ENCODE measurements at places on chromosomes 16 and 17. TPM values are rescaled to one million over a fixed set of nuclear protein-coding genes. Genes with fewer than 3 reads are reported as not detected.

DNA sequence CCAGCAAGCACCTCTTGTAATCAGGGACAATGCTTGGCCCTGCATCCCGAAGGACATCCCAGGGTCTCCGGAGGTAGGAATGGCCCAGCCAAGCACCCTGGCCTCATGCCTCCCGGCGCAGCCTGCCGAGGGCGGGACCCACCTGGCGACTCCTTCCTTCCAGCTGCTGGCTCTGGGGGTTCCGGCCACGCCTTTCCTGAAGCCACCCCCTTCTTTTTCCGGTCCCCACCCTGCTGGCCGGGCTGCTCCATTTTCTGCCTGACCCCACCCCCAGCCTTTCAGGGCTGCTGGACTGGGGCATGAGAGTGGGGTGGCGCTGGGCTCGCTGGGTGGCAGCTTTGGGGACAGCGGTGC is 22.5 kb upstream of the CIBAR2 start:
- H3K36me3 ChIP-seq = peaks cover 3% of the 10 kb centered on the region
- H3K27ac ChIP-seq = no peak overlapping the region
- DNase-seq = no peak
- peaks cover 48% of the 10 kb centered on the region for H3K27me3 ChIP-seq
- peaks cover 17% of the 10 kb centered on the region for H3K4me1 ChIP-seq
- H3K4me3 ChIP-seq = no peak overlapping the region

The DNAH2 gene
- polyA plus RNA-seq = not detected

DNA sequence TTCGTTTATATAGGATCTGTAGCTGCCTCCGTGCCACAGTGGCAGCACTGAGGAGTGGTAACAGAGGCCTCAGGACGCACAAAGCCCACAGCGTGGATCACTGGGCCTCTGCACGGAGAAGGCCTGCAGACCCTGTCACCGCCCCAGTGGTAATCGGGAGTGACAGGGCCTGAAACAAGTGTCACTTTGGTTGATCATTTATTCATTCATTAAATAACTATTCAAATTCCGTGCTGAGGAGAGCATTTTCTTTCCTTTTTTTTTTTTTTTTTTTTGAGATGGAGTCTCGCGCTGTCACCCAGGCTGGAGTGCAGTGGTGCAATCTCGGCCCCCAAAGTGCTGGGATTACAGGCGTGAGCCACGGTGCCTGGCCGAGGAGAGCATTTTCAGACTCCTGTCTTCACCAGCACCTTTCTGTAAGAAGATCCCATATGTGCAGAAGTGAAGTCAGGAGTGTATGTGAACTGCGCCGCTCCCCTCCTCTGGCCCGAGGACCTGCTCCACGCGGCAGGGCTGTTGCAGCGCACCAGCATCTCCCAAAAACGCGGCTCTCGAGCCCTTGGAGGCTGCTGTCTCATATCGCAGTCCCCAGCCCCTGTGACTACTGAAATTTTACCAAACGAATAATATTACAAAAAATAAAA is 44.9 kb upstream of the TRAP1 start:
- H3K27me3 ChIP-seq = no peaks in the 10 kb centered on the region
- no peak for DNase-seq
- H3K4me3 ChIP-seq = no peak overlapping the region
- H3K4me1 ChIP-seq = peaks cover 9% of the 10 kb centered on the region

DNA sequence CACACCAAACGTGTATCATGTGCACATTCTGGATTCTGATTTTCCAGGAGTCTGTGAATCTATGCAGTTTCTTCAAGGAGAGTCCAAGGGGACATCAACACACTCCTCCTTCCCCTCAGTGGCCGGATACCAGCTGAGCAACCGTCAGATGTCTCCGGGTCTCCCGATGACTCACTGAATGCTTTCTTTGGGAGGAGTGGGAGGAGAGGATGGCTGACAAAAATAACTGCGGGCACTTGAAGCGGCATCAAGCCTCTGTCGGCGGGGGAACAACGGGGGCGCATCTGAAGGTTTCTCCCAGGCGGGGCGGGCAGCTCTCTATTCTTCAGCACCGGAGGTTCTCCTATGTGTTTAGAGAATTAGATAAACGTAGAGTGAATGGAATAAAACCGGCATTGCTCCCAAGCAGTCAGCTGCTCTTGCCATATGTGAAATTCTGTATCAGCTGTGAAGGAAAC is 24.6 kb upstream of the LRRC75A start:
- H3K27me3 ChIP-seq = peaks cover 72% of the 10 kb centered on the region
- peaks cover 9% of the 10 kb centered on the region for H3K4me1 ChIP-seq
- no peak overlapping the region for H3K27ac ChIP-seq
- H3K4me3 ChIP-seq = no peak overlapping the region
- no peak for DNase-seq

DNA sequence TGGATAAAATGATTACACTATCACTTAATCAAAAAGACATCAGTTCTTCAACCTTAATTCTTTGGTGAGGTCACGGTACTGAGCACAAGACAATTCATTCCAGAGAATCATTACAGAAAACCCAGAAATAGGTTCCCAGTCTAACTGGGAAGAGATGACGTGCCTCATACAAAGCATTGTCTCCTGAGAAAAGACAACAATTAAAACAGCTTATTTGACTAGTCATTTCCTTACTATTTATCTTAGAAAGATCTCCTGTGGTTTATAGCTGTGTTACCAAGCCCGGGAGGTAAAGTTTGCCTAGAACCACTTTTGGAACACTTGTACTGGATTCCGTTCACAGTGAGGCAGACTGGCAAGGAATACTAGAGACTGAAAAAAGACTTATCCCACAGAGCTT is 5.1 kb downstream of the PHF12 start:
- H3K36me3 ChIP-seq = no peaks in the 10 kb centered on the region
- H3K4me1 ChIP-seq = peaks cover 58% of the 10 kb centered on the region

The PYDC1 gene
- not detected for polyA plus RNA-seq

GRCh38 chr17:34862384-34862783 is 98.9 kb downstream of the CCT6B start:
- H3K4me3 ChIP-seq = no peak overlapping the region
- no peaks in the 10 kb centered on the region for H3K36me3 ChIP-seq
- H3K4me1 ChIP-seq = no peaks in the 10 kb centered on the region
- H3K27me3 ChIP-seq = peaks cover 10% of the 10 kb centered on the region
- DNase-seq = no peak

DNA sequence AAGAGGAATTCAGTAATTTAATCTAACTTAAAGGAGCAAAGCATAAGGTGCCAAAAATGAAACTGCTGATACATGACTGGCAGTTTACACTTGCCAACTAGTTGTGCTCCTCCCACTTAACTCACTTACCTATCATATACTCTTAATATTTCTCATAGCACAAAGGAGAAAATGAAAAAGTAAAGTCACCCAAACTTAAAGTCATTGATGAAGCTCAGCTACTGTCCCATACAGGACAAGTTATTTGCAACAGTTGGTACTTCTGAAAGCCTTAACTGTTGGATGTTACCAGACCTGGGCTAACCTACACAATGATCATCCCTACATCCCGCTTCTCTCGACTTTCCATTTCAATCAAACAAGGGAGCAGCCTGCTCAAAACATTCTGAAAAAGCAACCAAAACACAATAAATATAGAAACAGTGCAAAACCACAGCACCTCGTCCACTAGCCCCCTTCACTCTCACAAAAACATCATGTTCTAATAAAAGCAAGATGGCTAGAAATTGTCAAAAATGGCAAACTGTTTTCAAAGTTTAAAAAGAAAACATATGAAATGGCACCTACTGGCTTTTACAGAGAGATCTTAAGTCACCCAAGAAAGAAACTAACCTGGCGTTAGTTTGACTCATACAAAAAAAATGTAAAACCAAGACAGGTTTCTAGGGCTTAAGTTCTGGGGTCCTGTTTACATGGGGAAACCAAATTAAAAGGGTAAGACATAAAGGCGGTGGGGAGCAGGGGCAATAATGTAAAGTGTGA is 868 bp downstream of the MED13 start:
- peaks cover 11% of the 10 kb centered on the region for H3K36me3 ChIP-seq
- DNase-seq = no peak
- peak overlapping the region; percentile 95 for H3K27ac ChIP-seq
- H3K4me1 ChIP-seq = peaks cover 42% of the 10 kb centered on the region

DNA sequence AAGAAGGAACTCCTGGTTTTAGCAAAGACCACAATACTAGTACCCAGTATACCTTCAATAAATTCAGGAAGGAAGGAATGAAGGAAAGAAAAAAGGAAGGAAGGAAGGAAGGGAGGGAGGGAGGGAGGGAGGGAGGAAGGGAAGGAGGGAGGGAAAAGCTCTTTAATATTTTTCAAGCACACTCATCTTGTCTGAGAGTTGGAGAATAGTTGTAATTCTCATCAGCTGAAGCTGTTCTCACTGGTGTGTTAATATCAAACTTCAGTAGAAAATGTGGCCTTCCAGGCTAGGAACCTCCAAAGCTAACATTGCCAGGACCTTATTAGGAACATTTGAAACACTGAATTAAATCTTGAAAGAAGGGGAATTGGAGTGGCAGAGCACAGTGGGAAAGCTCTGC is 55.2 kb upstream of the CDH5 start:
- no peaks in the 10 kb centered on the region for H3K36me3 ChIP-seq
- no peak for DNase-seq
- H3K27ac ChIP-seq = no peak overlapping the region
- H3K4me3 ChIP-seq = no peak overlapping the region
- H3K4me1 ChIP-seq = peaks cover 4% of the 10 kb centered on the region

- peaks cover 49% of the 10 kb centered on the region for H3K4me1 ChIP-seq
- peak overlapping the region; percentile 99 for H3K27ac ChIP-seq
- peaks cover 22% of the 10 kb centered on the region for H3K27me3 ChIP-seq
- peak overlapping the region; percentile 100 for H3K4me3 ChIP-seq
- no peak for DNase-seq
Observed at GRCh38 chr17:38750312-38751121, 2.0 kb upstream of the PSMB3 start.

- H3K4me3 ChIP-seq = no peak overlapping the region
- H3K27ac ChIP-seq = no peak overlapping the region
- H3K4me1 ChIP-seq = no peaks in the 10 kb centered on the region
- H3K36me3 ChIP-seq = no peaks in the 10 kb centered on the region
- H3K27me3 ChIP-seq = peaks cover 12% of the 10 kb centered on the region
- DNase-seq = no peak
Observed at GRCh38 chr17:72422505-72423285, 301.9 kb downstream of the SOX9 start.

- peaks cover 6% of the 10 kb centered on the region for H3K27me3 ChIP-seq
- no peaks in the 10 kb centered on the region for H3K4me1 ChIP-seq
- no peak for DNase-seq
- H3K4me3 ChIP-seq = no peak overlapping the region
Observed at GRCh38 chr16:85505794-85506634, 107.1 kb upstream of the GSE1 start.

DNA sequence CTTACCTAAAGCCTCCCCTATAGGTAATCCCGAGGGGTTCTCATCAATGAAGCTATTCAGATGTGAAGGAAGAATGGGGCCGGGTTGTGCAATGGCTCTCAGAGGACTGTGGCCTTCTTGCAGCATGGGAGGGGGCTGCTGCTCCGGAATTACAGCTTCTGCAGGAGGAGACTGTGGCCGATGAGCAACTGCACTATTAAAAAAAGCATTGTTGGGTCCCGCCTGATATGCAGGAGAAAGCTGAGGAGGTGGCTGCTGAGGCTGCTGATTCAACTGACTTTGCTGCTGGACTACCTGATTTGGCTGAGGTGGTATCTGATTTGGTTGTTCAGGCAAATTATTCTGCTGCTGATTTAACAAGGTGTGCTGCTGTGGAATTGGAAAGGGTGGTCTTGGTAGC is 64.8 kb downstream of the CACNG1 start:
- H3K27ac ChIP-seq = peak overlapping the region; percentile 61
- H3K4me3 ChIP-seq = no peak overlapping the region
- H3K36me3 ChIP-seq = peaks cover 57% of the 10 kb centered on the region
- no peak for DNase-seq
- peaks cover 4% of the 10 kb centered on the region for H3K4me1 ChIP-seq

GRCh38 chr17:11690681-11691080 is 92.4 kb downstream of the DNAH9 start:
- no peak overlapping the region for H3K27ac ChIP-seq
- no peak overlapping the region for H3K4me3 ChIP-seq
- no peaks in the 10 kb centered on the region for H3K36me3 ChIP-seq
- peaks cover 4% of the 10 kb centered on the region for H3K27me3 ChIP-seq

DNA sequence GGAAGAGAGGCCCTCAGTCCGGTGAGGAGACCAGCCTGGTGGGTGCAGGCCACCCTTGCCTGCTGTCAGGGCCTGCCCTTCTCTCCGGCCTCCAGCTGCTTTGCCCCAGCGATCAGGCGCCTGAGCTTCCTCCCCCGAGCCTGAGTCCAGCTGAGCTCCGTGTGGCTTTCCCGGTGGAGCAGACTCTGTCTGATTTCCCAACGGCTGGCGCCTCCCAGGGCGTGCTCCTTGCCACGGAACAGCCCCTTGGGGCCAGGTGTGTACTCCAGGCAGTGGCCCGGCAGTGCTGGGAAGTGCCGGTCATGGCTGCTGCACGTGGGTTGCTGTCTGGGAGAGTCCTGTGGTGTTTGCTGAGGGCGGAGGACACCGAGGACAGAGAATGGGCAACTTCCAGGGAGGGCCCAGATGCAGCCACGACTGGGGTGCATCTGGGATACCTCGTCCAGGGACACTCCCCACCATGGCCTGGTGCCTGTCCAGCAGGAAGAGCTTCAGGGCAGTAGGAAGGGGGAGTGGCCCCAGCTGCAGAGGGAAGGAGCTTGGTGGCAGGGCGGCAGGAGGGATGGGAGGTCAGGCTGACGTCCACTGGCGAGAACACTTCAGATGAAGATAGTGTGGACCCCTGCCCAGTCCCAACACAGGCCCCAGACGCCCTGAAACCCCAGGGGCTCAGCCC is 22.5 kb downstream of the METRNL start:
- no peak overlapping the region for H3K4me3 ChIP-seq
- no peak for DNase-seq
- peaks cover 10% of the 10 kb centered on the region for H3K27me3 ChIP-seq

The NPIPA5 gene
- polyA plus RNA-seq = 0.82 TPM

The SULT1A1 gene
- not detected for polyA plus RNA-seq

DNA sequence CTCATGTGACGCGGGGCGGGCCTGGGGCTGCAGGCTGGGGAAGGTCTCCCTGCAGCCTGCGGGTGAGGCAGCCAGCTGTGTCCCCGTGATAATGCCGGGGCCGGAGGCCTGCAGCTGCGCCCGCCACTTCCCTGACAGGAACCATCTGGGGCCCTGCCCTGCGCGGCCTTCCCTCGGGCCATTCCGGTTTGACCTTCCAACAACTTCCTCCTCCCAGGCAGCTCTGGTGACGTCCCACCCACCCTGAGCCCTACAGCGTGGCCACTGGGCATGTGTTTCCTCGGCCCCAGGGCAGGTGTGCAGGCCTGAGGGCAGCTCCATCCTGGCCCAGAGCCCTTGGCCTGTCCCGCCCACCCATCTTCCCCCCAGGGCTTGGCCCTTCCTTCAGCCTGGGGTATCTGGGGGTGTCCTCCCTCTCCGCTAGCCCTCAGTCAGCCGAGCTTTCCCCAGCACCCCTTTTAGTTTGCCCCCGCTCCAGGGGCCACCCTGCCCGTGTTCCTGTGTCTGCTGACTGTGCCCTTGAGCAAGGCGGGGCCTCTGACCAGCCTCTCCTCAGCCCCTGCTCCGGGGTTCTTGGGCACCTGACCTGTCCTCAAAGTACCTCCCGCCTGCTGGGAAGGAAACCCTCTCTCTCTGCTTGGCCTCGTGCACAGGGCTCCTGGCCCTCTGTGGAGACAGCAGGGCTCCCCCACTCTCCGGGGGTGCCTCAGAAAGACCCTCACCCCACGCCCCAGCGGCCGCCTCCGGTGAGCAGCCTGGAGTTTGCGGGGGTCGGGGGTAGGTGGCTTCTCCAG is at the start of gene CBFA2T3:
Gene CBFA2T3 (minus strand): TSS at position 190 of the 794 bp plus-strand sequence. CDS start 400 bp downstream, outside the sequence.
- H3K27ac ChIP-seq = peak within 1 kb of the TSS; percentile 97
- peaks cover 92% of the 10 kb centered on the region for H3K4me1 ChIP-seq
- H3K27me3 ChIP-seq = no peaks in the 10 kb centered on the region
- peak; percentile 71 for DNase-seq
- H3K36me3 ChIP-seq = no peaks in the 10 kb centered on the region

The NXPH3 gene
- polyA plus RNA-seq = not detected

All from naive B cell (primary cell).